ENCODE measurements at places on chromosomes 7 and 10. TPM values are rescaled to one million over a fixed set of nuclear protein-coding genes. Genes with fewer than 3 reads are reported as not detected.

The RPEL1 gene
- total RNA-seq = not detected

The SPDYE2 gene
- 0.22 TPM for total RNA-seq

The CALHM1 gene
- total RNA-seq = not detected

The OR9A4 gene
- not detected for total RNA-seq

The TBX20 gene
- not detected for total RNA-seq

The ELOVL3 gene
- total RNA-seq = not detected

The H2BK1 gene
- total RNA-seq = not detected

The HABP2 gene
- total RNA-seq = not detected

The GPR26 gene
- not detected for total RNA-seq

The NKX1-2 gene
- 0.35 TPM for total RNA-seq

The IGF2BP3 gene
- total RNA-seq = 29.8 TPM

The PNLIPRP3 gene
- 9.5 TPM for total RNA-seq

The TMEM270 gene
- total RNA-seq = not detected

The FZD8 gene
- total RNA-seq = 13.0 TPM

The C10orf67 gene
- 0.21 TPM for total RNA-seq

The ZEB1 gene
- 20.6 TPM for total RNA-seq

The RAB19 gene
- not detected for total RNA-seq

The MKX gene
- not detected for total RNA-seq

The OGDHL gene
- 0.22 TPM for total RNA-seq

The AKR1C8 gene
- not detected for total RNA-seq

The LLCFC1 gene
- total RNA-seq = not detected

The TMEM225B gene
- total RNA-seq = 0.96 TPM

The IFIT5 gene
- total RNA-seq = 11.2 TPM

The FKBP6 gene
- not detected for total RNA-seq

The GNAT3 gene
- not detected for total RNA-seq

The PAPOLB gene
- total RNA-seq = not detected

The MRPS24 gene
- total RNA-seq = 188 TPM

The SCD gene
- 101 TPM for total RNA-seq

The BTBD16 gene
- total RNA-seq = not detected

The LRRC61 gene
- 8.4 TPM for total RNA-seq

The MMD2 gene
- total RNA-seq = not detected

The BTAF1 gene
- 35.5 TPM for total RNA-seq

The KCNMA1 gene
- total RNA-seq = 16.4 TPM

The DBF4 gene
- total RNA-seq = 27.4 TPM

The MRLN gene
- total RNA-seq = not detected

The FOXI2 gene
- not detected for total RNA-seq

The BTRC gene
- 25.2 TPM for total RNA-seq

The CALML3 gene
- total RNA-seq = 0.25 TPM

The CDNF gene
- 2.9 TPM for total RNA-seq

The ADIRF gene
- 89.0 TPM for total RNA-seq
